IMR-90 (cell line): ENCODE measurements at places on chromosomes 1 and 21.

- DNase-seq = no peak
Observed at GRCh38 chr1:168032029-168032428, 95.2 kb upstream of the MPC2 start.

- DNase-seq = no peak
Observed at GRCh38 chr1:153293851-153294250, 18.9 kb downstream of the PGLYRP3 start.

- no peak for DNase-seq
Observed at GRCh38 chr1:2368053-2368744, 23.2 kb downstream of the MORN1 start.

DNA sequence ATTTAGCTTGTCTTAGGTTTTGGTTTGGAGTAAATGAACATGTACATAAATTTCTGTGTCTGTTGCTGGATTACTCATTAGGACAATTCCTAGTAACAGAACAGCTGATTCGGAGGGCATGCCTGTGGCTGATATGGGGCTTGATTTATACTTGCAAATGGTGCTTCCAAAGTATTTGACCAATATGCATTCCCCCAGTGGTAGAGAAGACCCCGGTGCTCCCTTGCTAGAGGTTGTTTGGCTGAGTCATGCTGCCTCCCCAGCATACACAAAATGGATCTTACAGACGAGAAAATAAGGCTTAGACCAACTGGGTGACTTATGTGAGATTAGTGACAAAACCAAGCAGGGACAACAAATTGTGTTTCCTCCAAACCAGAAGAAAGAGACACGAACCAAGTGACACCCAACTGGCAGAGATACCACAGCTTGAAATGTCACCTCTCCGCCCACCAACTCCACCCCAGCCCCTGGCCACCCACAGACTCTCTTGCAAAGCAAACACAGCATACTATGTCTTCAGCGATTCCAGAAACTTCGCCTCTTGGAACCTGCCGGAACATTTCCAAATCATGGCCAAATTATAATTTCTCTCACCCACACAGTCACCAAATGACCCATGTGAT, 75.9 kb upstream of the ETS2 start:
- DNase-seq = peak; percentile 9

- DNase-seq = no peak
Observed at GRCh38 chr1:109434484-109434883, 8.2 kb upstream of the PSMA5 start.

GRCh38 chr21:36636016-36636415, 62.9 kb upstream of the SIM2 start:
- no peak for DNase-seq

GRCh38 chr1:12275370-12275769, 45.5 kb downstream of the VPS13D start:
- no peak for DNase-seq

DNA sequence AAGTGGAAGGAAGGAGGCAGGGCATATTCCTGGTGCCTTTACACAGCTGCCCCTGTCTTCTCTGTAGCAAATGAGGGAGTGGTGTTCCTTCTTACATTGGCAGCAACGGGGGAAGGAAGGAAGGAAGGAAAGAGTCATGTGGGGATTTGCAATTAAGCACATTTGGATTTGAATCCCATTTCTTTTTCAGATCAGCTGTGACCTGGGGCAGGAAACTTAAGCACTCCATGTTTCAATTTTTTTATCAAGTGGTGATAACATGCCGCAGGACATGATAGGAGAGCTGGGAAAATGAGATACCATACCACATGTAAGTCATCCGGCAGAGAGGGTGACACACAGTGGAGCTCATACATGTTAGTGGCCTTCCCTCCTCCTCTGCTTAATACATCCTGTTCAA, 186.8 kb downstream of the APP start:
- no peak for DNase-seq

DNA sequence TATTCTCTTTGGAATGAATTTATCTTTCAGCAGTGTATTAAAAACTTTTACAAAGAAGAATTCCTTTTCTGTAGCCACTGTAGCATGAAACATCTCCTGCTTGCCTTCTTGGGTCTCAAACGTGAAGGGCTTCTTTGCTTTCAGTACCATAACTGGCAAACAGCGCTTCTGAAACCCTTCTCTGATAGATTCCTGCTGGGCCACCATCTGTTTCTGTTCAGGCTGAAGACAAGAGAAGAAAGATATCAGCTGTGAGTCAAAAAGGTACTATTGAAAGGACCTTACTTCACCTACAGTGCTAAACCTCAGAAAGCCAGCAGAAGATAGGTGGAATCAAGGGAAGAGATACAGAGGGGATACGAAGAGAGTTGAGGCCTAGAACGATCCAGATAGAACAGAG, 10.5 kb downstream of the AIM2 start:
- no peak for DNase-seq

GRCh38 chr1:202250982-202251381, 57.4 kb downstream of the LGR6 start:
- DNase-seq = no peak

DNA sequence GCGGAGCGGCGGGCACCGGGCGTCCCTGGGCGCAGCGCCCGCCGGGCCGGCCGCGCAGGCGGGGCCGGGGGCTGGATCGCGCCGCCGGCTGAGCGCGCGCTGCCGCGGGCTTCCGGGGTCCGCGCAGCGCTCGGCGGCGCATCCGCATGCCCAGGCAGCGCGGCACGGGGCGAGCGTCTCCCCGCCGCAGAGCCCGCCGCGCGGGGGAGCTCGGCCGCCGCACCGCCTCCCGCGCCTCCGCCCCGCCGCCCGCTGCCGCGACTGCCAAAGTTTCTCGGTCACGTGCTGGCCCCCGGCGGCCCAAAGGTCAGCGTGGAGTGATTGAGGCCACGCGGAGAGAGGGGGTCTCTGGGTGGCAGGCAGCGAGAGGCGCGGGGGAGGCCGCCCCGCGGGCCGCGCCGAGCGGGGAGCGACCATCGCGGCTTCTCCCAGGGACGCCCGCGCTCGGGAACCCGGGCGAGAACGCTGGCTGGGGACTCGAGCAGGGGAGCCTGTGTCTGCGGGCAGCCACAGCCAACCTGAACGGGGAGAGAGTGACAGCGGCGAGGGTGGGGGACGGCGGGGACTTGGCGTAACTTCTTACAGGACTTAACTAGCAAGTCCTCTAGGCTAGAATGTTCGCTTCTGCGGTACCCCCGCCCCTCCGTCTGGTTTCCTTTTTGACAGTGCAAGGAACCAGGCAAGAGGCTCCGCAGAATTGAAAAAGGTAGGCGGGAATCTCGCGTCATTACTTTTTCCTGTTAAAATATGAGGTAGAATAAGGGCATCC, at the start of gene ILDR2:
Gene ILDR2, minus strand, starts transcription at position 180 of the 769 bp plus-strand sequence. CDS start 272 bp downstream, outside the sequence.
- DNase-seq = peak; percentile 5

- no peak for DNase-seq
Observed at GRCh38 chr1:209625791-209626285, 26.4 kb downstream of the LAMB3 start.

DNA sequence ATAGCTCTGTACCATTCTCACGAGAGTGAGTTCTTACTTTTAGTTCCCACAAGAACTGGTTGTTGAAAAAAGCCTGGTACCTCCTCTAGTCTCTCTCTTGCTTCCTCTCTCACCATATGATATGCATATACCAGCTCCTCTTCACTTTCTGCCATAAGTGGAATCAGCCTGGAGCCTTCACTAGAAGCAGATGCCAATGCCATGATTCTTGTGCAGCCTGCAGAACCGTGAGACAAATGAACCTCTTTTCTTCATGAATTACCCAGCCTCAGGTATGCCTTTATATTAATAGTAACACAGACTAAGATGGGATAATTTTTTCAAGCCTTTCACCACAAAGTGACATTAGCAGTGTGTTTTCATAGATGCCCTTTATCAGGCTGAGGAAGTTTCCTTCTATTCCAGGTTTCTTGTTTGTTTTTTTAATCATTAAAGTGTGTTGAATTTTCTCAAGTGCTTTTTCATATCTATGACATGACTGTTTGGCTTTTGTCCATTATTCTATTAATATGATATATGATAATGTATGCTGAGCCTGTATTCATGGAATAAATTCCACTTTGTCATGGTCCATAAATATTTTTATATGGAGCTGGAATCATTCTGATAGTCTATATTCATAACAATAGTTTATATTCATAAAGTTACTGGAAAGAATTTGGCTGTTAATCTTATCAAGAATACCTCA, 40.7 kb upstream of the C1orf185 start:
- DNase-seq = peak; percentile 18

DNA sequence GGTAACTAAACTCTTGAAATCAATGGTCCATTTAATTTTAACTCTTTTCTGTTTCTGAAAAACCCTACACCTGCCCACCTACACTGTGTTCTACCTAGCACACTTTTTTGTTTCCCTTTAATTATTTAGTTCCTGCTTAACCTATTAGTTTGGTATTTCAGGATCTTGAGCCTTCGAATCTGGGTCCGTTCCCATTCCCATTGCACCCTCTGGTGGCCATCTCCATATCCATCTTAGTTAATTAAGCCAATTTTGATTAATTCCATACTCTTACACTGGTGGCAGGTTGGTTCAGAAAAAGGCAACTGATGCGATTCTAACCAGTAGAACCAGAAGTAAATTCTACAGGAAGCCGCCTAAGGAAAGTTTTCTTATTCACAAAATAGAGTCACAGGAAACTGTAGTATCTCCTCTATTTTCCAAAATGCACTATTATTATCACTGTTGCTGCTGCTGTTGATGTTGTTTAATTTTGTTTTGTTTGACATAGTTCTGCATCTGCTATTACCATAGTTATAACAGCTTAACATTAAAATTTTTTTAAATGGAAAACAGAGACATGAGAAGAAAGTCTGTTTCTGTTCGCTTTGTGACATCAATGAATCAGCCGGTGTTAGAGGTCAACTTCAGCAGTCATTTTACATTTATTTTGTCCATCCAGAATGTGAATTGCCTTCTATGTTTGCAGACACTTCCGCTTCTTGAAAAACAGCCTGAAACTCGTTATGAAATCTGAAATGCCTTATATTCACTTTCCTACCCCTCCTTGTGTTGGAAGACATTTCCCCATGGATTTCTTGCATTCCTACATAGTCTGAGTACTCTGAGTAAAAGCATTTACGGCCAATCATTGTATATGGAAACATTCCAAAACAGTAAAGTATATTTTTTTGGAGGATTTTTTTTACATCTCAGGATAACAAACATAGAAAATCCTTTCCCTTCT, 115.5 kb upstream of the NCAM2 start:
- peak; percentile 0 for DNase-seq

- DNase-seq = peak; percentile 81
Observed at GRCh38 chr1:96309783-96310182, 411.8 kb upstream of the PTBP2 start.

- peak; percentile 76 for DNase-seq
Observed at GRCh38 chr1:52141513-52142219, at the start of gene ZFYVE9. TSS of gene ZFYVE9 (plus strand) at chr1:52142089. CDS start at chr1:52233207, 91,118 bp downstream.

DNA sequence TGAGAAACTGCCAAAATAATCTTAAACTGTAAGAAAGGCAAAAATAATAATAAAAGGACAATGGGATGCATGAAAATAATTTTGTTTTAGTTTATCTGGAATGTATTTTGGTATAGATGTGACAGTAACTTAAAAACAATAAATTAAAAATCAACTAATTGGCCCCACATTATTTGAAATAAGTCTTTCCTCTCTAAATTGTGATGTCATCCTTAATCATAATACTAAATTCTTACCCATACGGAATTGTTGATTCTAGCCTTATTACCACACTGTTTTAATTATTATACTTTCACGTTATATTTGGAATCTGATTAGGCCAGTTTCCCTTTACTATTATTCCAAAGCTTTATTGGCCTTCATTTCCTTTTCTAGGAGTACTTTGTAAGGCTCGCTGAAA, 7.7 kb downstream of the DESI2 start:
- no peak for DNase-seq

DNA sequence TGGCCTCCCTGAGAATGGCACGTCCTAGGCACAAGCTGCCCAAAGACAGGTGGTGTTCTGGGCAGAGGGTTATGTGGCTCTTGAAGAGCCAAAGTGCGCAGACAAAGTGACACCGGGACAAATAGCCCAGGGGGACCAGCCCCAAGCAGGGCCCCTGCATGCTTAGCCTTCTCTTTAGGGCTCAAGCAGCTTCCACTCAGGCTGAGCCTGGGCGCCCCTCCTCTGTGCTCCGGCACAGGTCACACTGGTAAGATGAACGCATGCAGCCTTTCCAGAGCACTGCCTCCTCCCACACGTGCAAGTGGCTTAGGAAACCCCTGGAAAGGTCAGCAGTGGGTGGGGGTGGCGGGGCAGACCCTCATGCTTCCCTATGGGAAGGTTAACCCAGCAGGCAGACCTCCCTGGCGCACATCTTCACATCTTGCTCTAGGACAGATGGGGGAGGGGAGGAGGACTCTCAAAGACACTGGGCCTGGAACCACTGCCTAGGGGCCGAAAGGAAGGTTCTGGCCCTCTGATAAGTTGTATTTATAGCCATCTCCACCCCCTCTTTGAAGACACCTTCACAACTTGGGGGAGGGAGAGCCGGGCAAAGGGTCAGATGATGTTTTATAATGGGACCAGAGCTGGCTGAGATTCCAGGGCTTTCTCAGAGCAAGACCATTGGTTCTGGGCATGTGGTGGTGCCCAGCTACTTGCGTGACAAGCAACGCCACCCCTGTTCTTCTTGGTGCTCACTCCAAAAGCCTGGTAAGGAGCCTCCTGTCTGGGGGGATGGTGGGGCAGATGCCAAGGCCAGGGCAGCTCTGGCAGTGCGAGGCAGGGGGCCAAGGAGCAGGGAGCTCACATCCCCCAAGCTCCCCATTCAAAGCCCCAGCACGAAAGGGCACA, 5.5 kb downstream of the KLHL21 start:
- DNase-seq = no peak

DNA sequence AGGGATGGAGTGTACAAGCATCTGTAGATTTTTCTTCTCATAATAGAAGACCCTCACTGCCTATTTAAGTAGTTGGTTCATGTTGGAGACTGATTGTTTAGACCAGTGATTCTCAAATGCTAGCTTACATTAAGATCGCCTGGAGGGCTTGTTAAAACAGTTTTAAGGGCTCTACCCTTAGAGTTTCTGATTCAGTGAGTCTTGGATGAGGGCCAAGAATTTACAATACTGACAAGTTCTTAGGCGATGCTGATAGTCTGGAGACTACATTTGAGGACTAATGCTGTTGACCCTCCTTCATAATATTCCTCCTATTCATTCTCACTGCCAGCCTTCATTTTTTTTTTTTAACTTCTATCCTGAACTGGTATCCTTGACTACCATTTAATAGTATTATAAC, 15.2 kb upstream of the AGO3 start:
- DNase-seq = peak; percentile 48

- DNase-seq = peak; percentile 89
Observed at GRCh38 chr1:156677616-156678596, 699 bp upstream of the NES start.

DNA sequence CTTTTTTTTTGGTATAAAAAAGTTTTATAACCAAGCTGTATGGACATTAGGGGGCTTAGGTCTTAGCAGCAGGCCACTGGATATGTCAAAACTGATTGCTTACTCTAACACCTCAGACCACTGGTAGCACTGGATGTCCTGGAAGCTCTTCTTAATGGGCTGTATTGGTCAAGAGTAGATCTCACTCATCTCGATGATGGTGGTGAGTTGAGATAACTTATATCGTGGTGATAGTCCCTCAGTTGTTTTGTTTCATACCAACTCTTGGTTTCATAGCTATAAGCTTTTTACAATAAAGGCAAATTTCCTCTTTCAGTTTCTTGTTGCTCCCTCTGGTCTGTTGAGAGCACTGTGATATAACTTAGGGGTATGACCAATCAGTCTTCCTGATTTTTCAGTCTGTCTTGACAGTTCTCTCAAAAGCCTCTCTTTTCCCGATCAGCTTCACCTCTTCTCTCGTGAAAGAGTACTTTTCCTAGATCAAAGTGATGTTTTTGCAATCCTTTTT, 9.7 kb upstream of the AGO1 start:
- DNase-seq = no peak

GRCh38 chr1:17957588-17958267, 149.9 kb upstream of the IGSF21 start:
- no peak for DNase-seq
